NB4 (cell line): ENCODE measurements at places on chromosomes 11 and 22.
A peak's percentile ranks its signal among the peaks of the same experiment; 100 is the strongest.

DNA sequence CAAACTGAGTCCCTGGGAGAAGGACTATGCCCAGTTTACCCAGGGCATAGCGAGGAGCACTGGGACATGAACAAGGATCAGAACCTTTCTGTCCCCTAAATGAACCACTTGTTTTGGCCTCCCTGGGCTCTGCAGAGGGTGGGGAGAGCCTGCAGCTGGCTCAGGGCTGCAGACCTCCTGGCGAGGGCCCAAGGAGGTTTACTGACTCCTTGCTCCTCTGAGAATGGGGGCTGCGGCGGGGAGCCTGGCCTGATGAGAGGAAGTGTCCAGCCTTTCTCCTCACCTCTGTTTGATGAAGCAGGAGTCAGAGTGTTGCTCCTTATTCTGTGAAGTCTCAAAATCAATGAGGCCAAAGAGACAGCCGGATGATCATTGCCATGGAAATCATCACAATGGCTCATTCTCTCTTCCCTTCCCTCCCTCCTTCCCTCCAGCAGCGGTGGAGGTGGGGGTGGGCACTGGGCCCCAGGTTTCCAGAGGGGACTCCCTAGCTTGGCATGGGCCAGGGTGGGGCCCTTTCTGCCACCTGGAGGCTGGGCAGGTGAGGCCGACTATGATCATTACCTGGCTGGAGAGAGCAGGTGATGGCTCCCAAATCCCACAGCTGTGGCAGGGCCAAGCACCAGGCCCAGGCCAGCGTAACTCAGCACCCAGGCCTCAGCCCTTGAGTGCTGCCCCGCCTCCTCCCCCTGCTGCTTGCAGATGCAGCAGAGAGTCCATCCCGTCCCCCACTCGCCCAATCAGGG lies 169.7 kb downstream of the CEP164 start:
- DNase-seq: no peak

GRCh38 chr11:94139416-94139815 lies 10.8 kb downstream of the PANX1 start:
- DNase-seq: no peak

DNA sequence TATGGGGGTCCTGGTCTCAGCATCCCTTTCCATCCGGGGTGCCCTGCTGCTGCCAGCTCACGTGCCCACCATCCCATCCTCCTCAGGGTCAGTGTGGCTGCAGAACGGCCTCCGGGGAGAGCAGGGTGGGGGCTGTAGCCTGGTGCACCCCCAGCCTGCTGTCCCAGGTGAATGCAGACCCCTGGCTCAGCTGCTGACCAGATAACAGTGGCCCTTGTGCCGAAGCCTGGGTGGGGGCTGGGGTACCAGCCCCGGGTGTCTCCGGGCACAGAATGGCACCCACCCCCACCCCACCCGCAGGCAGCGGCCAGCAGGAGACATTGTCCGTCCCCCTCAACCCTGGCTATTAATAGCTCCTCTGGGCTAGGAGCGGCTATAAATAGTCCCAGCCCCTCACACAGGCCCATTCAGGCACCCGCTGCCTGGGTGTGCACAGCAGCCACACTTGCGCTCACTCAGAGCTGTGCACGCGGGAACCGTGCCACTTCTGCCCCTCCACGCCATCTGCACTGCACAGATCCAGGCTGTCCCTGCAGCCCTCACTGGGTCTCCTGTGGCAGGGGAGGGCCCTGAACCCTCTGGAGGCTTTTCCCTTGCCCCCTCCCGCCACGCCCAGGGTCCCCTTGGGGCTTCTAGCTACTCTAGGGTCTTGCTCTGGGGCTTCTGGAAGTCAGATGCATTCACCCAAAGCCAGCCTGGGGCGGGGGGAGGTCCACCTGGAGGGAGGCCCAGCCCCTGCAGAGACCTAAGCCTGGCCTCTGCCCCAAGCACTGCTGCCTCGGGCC lies 18.7 kb downstream of the CRELD2 start:
- DNase-seq: no peak

DNA sequence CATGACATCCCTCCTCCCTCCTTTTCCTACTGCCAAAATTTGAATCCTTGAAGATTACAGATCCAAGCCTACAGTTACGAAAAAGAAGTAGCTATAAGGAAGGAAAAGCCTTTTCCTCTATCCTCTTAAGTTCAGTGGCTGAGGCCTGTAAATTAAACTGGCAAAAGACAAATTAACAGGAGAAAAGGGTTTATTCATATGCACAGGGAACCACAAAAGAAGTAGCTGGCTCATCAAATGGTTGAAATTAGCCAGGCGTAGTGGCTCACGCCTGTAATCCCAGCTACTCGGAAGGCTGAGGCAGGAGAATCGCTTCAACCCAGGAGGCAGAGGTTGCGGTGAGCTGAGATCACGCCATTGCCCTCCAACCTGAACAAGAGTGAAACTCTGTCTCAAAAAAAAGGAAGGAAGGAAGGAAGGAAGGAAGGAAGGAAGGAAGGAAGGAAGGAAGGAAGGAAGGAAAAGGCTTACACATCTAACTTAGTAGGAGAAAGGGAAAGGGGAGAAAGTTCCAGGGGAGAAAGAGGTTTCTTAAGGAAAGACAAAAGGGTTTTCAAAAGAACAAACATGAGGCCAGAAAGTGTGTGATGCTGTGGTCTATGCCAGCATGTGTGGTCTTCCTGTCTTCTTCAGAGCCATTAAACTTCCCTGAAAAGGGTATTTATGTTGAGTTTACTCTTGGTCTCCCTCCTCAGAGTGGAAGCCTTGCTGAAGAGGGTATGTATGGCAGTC lies 5.1 kb upstream of the SMPD1 start:
- DNase-seq: no peak

- DNase-seq: peak; percentile 28
Measured at GRCh38 chr22:41302021-41302767, 869 bp downstream of the ZC3H7B start.

- peak; percentile 54 for DNase-seq
Measured at GRCh38 chr22:38353142-38353629, 36.0 kb upstream of the CSNK1E start.

GRCh38 chr22:23626286-23626975 lies 5.7 kb downstream of the DRICH1 start:
- DNase-seq: no peak

DNA sequence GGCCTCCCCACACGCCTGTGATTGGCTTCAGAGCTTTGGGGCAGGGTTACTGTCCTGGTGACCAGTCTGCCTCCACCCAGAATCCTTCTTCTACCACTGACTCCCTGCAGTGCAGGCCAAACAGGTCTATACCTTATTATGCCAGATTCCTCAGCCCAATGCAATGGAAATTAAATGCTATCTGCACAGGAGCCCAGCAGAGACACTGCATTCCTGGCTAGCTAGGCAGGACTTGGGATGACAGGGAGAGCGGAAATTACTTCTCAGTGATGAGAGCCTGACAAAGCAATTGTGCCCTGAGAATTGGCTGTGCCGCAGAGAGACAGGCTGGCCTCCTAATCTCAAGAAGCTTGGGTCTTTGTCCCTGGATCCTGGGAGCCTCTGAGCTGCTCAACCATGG lies 143.8 kb upstream of the NCAM1 start:
- DNase-seq: no peak

- no peak for DNase-seq
Measured at GRCh38 chr11:70024036-70024772, 53.9 kb upstream of the ANO1 start.

GRCh38 chr11:13679768-13680167 lies 11.3 kb downstream of the FAR1 start:
- DNase-seq: no peak

DNA sequence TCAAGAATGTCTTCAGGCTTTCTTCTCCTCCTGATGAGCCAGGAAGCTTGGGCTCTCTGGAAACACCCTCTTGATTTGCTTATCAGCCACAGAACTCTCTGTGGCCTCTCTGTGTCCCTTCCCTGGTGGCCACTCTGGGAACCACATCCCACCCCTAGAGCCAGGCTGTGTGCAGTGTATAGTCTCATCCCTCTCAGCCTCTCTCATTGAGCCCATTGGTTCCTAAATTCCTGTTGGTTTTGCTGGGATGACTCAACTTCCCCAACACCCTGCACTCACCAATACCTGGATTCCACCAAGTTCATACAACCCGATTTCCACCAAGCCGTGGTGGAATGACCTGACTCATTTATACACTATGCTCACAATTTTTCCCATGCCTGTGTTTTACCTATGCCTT lies 5.2 kb downstream of the IRAG1 start:
- no peak for DNase-seq

DNA sequence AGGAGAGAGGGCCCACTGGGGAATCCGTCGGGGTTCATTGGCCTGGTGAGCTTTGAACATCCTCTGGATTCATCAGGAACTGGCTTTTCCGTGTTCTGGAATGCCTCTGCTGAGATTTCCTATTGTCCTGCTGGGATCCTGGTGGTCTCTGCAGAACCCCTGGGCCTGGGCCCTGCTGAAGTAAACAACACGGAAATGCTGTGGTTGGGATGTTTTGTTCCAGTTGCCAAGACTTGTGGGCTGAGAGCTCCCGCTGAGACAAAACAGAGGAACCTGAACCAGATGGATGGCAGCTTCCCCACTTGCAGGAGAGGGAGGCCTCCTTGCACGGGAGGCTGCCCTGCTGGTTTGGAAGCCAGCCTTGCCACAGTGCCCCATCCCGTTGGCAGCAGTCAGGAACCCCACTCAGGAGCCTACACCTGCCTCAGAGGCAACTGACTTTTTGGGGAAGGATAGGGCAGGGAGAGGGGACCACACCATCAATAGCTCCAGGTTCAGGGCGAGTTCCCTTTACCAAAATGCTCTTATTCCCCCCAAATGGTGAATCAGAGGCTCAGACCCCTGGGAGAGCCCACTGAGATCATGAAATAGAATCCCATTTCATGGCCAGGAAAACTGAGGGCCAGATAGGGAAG lies 60.7 kb downstream of the LRRC32 start:
- DNase-seq: no peak

DNA sequence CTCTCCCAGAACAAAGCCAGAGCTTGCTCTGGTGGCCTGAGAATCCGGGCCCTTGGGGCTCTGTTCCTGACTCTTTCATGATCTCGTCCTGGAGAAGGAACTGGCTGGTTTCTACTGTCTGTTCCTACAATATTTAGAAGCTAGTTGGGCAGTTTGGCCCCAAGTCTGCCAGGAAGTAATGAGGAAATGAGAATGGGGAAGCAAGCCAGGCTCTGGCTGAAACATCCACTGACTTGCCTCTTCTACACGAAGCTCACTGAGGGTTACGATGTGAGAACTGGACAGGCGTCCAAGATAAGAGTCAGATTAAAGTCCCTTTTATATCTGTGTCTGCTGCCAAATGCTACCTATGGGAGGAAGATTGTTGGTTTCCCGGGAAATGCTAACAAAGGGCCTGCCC lies 110.0 kb upstream of the KIRREL3 start:
- DNase-seq: peak; percentile 12

- peak; percentile 69 for DNase-seq
Measured at GRCh38 chr11:46331282-46331984, 15.8 kb upstream of the DGKZ start.

- peak; percentile 87 for DNase-seq
Measured at GRCh38 chr11:114083391-114084252, 24.1 kb downstream of the ZBTB16 start.

- no peak for DNase-seq
Measured at GRCh38 chr11:16295592-16295991, 60.8 kb downstream of the SOX6 start.

DNA sequence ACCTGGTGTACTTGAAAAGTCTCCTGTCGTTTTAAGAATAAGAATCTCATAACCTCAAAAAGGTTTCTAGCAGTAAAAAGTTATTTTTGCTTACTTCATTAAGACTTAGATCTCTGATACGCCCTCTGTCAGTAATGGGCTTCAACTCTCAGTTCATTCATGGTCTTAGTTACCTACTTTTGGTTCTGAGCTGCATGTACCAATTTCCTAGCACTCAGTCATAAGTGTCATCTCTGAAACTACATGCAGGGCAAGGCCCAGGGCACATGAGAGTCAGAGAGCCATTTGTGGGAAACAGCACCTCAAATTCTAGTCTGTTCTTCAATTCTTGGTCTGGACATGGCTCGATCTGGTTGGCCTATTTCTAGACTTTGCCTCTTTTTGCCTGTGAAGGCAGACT lies 838.4 kb downstream of the FAM181B start:
- DNase-seq: no peak

GRCh38 chr22:37641561-37641949 lies 2.1 kb downstream of the SH3BP1 start:
- DNase-seq: no peak

GRCh38 chr11:125253795-125254525 lies 89.4 kb downstream of the PKNOX2 start:
- DNase-seq: no peak

GRCh38 chr22:24333301-24333700 lies 62.7 kb downstream of the SPECC1L start:
- no peak for DNase-seq

- DNase-seq: no peak
Measured at GRCh38 chr22:49132009-49132408, 695.7 kb downstream of the BRD1 start.

GRCh38 chr11:12410006-12410728 lies 32.8 kb downstream of the PARVA start:
- DNase-seq: peak; percentile 6

DNA sequence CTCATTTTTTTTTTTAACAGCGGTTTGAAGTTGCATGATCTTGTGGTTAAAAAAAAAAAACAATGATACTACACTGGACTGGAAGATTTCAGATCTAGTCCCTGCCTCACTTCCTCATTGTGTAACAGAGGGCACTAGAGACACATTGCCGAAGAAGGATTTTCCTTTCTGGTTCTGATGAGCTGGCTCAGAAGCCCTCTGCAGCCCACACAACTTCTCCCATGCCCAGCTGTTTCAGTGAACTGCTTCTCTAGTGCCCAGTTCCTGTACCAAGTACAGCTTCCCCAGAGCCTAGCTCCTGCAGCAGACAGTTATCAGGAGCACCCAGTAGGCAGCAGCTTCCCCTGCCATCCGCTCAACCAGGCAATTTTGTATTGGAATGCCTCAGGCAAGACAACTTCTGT lies 29.5 kb upstream of the ANO5 start:
- peak; percentile 93 for DNase-seq

GRCh38 chr11:2310073-2310785 lies 8.4 kb downstream of the TSPAN32 start:
- peak; percentile 7 for DNase-seq

DNA sequence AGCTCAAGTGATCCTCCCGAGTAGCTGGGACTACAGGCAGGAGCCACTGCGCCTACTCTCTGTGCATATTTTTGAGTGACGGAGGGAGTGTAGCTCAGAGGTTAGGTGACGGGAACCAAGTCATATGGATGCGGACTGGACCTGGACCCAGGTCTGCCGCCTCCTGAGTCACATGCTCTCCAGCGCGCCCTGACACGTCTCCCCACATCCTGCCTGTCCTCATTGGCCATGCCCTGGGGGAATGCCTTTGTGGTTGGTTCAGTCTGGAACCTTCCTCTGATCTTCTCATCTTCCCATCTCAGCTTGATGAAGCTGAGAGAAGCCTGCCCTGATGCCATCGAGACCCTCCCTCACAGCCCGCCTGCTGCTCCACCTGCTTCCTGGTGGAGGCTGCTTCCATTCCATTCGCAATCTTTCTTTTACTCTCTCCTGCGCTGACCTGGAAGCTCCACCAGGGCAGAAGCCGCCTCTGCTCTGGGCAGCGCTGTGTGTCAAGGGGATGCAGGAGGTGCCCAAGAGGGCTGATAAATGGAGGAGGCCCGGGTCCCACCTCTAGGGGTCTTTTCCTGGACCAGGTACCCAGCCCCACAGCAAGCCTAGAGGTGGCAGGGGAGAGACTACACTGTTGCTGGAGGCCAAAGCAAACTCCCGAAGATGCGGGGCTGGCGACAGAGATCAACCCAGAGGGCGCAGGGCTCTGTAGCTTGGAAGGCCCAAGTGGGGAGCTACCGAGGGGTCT lies 13.9 kb upstream of the BAIAP2L2 start:
- DNase-seq: no peak

- no peak for DNase-seq
Measured at GRCh38 chr11:116167706-116168458, 604.9 kb downstream of the BUD13 start.

GRCh38 chr22:46011627-46012181 lies 34.7 kb upstream of the WNT7B start:
- no peak for DNase-seq

GRCh38 chr22:40764763-40765441 lies 54.2 kb downstream of the SLC25A17 start:
- DNase-seq: no peak
